Stimulated activated CD8-positive, alpha-beta memory T cell treated with anti-CD3 and anti-CD28 coated beads, Interleukin-2, amount 100 ng/mL, for 1 hour (primary cell): ENCODE measurements at places on chromosomes 5 and 9.

- no peak for DNase-seq
Observed at GRCh38 chr5:82425591-82425990, 147.4 kb upstream of the RPS23 start.

- no peak for DNase-seq
Observed at GRCh38 chr9:100086097-100086635, 12.6 kb downstream of the ERP44 start.

GRCh38 chr9:96382175-96382574 is 1.3 kb downstream of the SLC35D2 start:
- no peak for DNase-seq

GRCh38 chr5:180523629-180524466 is 29.7 kb downstream of the CNOT6 start:
- DNase-seq = no peak

DNA sequence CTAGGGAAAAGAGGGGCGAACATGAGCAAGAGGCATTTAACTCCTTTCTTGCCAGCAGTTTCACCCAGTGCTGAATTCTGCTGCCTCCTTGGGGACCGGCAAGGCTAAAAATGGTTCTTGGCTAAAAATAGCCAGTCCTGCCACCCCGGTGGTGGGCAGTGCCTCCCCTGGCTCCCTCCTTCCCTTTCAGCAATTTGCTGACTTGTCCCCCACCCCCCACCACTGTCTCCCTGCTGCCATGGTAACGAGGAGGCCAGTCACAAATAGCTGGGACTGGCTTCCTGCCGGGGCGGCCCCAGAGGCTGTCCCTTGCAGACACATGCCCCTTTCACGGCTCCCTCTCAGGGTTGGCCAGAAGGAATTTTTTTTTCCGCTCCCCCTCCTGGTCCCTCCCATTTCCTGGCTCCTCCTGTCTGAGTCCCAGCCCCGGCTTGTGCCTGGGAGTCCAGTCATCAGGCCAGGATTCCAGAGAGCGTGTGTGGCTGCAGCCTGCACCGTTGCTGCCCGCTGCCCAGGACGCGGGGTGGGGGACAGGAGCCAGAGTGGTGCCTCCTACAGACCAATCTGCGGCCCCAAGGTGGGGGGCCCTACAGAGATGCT is 130.3 kb downstream of the RGS3 start:
- DNase-seq = no peak

DNA sequence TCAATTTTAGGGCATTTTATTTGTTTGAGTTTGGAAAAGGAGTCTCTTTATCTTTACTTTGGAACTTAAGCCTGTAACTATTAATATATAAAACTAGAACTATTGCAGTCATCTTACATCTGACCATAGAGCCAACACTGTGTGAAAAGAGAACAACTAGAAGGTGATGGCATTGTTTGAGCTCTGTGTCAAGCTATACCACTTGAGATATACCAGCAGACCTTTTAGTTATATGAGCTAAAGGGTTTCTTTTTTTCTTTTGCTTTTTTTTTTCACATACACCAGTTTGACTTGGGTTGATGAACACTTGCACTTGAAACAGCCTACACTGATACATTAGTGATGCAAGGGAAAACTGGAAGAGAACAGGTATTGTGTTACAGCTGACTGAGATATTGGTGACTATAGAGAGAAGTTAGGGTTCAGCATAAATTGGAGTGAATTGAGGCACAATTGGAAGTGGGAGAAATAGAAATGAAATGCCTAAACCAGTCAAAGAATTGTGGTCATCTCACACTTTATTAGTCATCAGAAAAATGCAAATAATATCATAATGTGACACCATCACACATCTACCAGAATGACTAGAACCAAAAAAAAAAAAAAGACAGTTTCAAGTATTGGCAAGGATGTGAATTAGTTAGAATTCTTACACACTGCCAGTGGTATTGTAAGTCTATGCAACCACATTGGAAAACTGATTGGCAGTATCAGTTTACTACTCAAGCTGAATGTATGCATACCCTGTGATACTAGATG is 60.9 kb downstream of the ADRB2 start:
- DNase-seq = no peak

- DNase-seq = no peak
Observed at GRCh38 chr9:34744295-34745221, 34.6 kb upstream of the CCL21 start.

DNA sequence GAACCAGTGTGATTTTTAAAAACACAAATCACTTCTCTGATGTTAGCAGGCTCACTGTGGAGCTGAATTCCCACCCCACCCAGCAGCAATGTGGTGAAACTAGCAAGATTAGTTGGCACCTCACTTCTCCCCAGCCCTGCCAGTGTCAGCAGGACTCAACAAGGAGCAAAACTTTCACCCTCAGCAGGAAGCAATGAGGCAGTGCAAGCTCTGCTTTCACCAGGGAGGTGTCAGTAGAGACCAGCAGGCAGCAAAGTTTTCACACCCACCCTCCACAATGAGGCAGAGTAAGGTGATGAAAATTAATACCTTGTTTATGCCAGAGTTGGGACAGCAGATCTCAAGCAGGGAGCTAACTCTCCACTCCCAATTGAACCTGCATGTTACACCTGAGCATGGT is 565.0 kb downstream of the CETN3 start:
- DNase-seq = no peak

GRCh38 chr9:138098116-138098907 is 220.7 kb downstream of the CACNA1B start:
- DNase-seq = no peak

DNA sequence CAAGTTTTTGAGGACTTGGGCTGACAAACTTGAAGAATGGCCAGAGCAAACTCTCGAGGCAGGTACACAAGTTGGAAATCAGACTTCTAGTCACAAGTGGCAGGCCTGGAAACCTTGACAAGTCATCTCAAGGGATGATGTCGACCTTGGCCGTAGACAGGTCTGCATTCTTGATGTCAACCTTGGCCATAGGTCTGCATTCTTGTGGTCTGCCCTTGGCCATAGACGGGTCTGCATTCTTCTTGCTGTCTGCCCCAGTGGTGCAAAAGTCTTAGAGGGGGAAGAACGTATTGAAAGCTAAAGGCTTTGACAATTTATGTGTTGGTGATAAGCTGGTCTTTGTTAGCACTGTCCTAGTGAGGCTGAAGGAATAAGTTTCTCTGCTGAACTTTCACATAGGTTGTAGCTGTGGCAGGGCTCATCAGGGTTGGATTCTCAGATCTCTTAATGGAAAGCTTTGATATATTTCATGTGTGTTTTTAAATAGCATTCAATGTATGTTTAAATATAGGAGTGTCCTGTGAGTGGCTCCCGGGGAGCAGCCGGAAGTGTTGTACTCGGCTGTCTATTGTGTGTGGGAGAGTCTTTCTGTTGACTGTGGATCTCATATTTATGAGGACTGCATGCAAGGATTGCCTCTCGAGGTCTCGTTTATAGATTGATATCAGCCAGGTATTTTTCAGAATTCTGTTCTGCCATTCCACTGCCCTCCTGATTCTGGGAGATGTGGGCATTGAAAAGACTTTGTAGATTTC is 27.0 kb downstream of the SUB1 start:
- no peak for DNase-seq

DNA sequence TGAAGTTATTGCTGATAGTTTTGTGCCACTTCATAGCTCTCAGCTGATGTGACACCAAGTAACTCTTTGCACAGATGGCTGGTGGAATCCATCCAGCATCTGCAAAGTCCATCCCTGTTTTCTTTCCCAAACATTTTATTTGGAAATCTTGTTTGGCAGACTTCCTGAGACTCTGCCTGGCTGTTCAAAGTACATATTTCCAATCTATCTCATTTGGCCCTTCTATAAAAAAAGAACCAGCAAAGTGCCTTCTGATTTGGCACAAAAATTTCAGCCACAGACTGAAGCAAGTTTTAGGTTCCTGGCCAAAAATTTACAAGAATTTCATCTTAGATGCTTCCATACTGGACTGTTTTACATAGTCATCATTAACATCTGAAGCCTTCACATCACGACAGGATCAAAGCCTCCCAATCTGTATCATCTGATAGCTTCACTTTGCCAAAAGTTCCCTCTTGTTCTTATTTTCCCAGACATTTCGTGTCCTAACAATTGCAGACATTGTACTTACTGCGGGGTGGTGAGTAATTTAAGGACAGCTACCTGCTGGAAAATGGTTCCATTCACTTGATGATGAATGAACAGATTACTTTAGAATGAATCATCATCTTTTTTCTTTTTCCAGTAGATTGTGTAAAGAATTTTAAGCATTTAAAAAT is 377.3 kb downstream of the KIAA0825 start:
- DNase-seq = no peak

DNA sequence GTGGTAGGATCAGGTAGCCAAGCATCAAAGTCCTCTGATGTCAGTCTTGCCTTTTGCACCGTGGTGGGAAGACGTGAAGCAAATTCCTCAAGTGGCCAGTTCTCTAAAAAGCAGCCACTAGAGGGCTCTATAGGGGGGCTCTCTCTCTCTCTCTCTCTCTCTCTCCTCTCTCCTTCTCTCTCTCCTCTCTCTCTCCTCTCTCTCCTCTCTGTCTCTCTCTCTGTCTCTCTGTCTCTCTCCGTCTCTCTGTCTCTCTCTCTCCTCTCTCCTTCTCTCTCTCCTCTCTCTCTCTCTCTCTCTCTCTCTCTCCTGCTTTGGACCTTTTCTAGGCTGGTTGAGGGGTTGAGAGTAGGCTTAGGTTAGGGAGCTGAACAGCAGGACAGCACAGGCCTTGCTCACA is 13.9 kb upstream of the OSMR start:
- no peak for DNase-seq

DNA sequence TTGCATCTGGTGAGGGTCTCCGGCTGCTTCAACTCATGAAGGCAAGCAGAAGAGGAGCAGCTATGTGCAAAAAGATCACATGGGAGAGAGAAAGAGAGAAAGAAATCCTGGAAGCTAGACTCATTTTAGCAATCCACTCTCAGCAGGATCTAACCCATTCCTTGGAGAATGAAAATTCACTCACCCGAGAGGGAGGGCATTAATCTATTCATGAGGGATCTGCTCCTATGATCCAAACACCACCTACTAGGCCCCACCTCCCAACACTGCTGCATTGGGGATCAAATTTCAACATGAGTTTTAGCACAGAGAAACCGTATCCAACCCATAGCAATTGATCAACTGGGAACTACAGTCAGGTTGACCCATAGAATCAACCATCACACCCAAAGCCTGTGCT is 98.1 kb upstream of the SV2C start:
- DNase-seq = no peak

- no peak for DNase-seq
Observed at GRCh38 chr5:171537070-171537849, 117.8 kb downstream of the FGF18 start.

- DNase-seq = no peak
Observed at GRCh38 chr9:85914108-85914507, 26.8 kb upstream of the NAA35 start.

GRCh38 chr9:21967169-21967568 is 27.0 kb downstream of the CDKN2A start:
- no peak for DNase-seq

- no peak for DNase-seq
Observed at GRCh38 chr5:30734118-30734517, 459.4 kb upstream of the CDH6 start.

GRCh38 chr5:2566284-2566683 is 185.2 kb downstream of the IRX2 start:
- no peak for DNase-seq

DNA sequence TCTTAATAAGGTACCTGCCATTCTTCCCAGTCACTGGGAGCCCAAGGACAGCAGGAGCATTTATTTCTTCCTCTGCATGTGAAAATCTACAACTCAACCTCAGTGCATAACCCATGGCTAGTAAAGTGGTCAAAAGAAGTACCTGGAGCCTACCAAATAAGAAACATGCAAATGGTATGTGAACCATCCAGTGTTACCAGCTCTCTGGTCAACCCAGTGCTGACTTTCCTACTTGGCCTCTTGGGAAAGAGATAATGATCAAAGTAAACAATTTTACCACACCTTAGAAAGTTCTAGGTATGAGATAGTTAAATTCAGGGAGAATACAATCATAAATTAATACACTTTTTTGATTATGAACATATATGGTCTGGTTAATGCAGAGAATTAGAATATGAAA is 325.6 kb downstream of the ENC1 start:
- DNase-seq = no peak

- no peak for DNase-seq
Observed at GRCh38 chr9:16602494-16602893, 268.0 kb downstream of the BNC2 start.
